Left cardiac atrium (tissue), 4 donors: ENCODE measurements at places on chromosomes 2 and 18. TPM values are rescaled to one million over a fixed set of nuclear protein-coding genes. Genes with fewer than 3 reads are reported as not detected.

CXCR1 gene
- 0.58 TPM for total RNA-seq

DNA sequence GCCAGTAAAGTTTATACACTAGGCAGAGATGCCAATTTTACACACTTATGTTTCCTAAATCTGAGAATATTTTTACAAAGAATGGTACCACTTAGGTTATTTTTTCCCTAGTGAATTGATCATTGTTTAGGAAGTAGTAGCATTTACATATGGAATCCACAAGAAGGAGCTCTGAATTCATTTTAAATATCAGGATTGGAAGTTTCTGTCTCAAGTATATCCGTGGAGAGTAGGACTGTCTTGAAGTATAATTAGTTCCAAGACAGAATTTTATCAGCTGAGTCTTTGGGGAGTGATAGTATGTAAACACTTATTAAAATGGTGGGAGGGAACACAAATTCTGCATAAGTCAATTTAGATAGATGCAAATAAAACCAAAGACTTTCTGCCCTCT is 82.3 kb upstream of the FAM98A start:
- no peak for DNase-seq

DNA sequence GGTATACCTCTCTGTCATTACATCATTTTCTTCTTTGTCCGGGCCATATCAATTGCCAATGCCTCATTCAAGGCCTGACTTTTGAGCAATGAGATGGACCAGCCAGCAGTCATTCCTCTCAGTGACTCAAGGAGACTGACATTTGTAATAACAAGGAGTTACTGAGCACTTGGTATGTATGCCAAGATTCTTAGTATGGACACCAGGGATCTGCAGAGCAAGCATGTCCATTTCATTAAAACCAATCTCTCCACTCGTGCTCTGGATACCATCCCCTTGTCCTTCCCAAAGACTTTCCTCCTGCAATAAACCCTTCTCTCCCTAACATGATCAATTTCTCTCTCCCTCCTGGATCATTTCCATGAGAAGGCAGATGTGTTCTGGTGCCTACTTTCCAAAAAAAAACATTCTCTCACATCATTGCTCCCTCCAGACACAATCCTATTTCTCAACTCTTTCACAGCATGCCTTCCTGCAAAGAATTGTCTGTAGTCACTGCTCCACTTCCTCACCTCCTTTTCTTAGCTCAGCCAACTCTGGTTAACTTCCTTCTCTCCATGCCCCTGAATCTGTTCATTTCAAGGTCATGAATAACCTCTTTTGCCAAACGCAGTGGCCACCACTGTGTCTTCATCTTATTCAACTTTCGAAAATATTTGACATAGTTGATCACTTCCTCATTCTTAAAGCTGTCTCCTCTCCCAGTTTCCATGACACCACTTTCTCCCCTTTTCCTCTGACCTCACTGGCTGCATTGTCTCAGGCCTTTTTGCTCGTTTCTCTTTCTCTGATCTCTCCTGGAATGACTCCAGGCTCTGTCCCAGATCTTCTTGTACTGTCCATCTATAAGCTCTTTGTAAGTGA is 102.8 kb upstream of the CYP1B1 start:
- no peak for DNase-seq

DNA sequence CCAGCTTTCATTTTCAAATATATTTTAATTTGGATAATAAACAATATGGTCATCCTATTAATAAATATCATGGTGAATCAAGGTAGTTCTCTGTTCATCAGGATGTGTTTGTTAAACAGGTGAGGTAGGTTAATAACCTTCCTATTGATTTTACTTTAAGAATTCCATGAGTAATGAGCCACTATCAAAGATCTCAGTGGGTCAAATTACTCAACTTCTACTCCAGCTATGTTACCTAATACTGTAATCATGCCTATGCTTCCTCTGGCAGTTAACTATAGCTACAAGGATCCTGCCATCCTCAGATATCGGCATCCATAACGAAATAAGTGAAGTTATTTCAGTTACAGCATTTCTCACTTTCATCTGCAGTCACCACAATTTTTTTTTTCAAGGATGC is 289.6 kb upstream of the SLC8A1 start:
- no peak for DNase-seq
